Retina (tissue), 1 donor: ENCODE measurements at places on chromosomes 16 and 17.

DNA sequence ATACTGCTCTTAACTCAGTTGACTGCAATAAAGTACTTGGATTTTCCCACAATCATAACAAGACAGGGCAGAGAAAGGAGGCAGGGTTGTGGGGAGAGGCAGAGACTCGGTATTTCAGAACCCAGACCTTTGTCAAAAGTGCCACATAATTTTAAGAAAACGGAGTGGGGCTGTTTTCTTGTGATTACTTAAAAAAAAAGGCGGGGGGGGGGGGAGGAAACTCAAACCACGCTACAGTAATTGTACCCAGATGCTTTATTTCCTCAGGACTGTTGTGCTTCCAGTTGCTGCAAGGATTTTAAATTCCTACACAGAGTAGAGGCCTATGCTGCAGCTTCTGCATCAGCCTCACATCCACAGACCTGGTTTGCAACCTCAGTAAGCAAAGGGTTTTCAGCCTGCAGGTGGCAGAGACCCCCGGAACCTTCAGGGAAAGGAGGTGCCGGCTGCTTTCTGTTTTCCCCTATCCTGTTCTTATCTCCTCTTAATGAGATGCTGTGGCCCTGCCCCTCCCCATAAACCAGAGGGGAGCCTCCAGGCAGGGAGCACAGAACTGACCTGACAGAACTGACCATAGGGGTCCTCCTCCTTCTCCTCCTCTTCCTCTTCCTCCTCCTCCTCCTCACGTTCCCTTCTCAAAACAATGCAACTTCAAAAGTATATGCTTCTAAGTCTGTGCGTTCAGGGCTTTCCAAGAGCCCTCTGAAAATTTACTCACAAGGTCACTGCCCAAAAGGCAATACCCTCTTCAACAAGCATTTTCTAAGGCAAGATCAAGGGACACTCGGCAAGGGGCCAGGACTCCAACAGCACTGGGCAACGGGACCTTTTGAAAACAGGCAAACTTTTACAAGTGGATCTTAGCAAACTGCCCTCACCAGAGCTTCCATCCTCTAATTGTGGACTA lies 7.5 kb downstream of the AXIN2 start:
- DNase-seq = no peak

DNA sequence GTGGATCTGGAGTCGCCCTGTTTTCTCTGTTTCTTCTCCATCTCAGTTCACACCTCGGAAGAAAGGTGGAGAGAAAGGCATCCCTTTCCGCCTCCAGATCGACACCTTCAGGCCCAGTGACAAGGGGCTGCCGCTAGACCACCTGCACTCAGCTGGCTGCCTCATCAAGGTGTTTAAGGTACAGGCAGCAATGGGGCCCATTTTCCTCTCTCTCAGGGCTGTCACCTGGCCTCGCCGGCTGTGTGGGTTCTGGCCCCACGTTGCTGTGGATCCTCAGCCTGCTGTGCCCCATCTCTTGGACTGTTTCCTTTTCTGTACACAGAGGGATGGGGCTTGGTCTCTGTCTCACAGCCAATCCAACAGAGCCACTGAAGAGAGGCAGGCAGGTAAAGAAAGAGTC lies 17.4 kb upstream of the STAC2 start:
- no peak for DNase-seq

DNA sequence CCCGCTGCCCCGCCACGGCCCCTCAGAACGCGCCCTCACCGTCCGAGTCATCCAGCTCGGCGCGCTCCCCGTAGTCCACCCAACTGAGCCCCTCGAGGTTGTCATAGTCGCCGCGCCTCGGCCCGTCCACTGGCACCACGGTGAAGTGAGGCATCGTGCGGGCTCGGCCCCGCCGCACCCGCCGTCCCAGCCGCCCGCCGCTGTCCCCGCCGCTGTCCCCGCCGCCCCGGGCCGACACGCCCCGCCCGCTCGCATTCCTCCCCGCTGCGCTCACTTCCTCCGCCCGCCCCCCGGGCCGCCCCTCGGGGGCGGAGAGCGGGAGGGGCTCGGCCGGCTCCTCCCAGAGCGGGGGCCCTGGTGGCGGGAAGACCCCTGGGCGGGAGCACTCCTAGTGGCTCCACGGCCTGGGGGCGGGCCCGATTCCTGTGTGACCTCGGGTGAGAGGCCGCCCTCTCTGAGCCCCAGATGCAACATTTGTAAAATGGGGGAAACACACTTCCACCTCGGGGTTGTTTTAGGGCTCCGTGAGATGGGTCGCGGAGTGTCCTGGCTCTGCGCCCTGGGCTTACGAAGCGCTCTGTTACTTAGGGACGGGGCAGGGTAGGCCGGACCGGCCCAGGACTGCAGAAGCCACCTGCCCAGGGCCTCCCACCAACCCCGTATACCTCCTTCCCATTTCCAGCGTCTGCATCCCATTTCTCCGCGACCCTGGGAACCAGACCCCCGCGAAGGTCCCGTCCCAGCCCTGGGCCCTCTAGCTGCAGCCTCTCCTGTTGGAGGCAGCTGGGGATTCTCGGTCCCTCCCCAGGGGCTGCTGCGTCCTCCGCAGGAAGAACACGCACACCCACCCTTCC lies at the start of gene SLC12A4:
Gene SLC12A4, minus strand, starts transcription at position 238 of the 854 bp plus-strand sequence. Its CDS starts 84 bp downstream, at position 154.
- peak; percentile 65 for DNase-seq

- no peak for DNase-seq
Observed at GRCh38 chr17:17774009-17774881, 62.5 kb downstream of the SREBF1 start.

- DNase-seq = no peak
Observed at GRCh38 chr17:2379489-2380225, 21.2 kb downstream of the MNT start.

DNA sequence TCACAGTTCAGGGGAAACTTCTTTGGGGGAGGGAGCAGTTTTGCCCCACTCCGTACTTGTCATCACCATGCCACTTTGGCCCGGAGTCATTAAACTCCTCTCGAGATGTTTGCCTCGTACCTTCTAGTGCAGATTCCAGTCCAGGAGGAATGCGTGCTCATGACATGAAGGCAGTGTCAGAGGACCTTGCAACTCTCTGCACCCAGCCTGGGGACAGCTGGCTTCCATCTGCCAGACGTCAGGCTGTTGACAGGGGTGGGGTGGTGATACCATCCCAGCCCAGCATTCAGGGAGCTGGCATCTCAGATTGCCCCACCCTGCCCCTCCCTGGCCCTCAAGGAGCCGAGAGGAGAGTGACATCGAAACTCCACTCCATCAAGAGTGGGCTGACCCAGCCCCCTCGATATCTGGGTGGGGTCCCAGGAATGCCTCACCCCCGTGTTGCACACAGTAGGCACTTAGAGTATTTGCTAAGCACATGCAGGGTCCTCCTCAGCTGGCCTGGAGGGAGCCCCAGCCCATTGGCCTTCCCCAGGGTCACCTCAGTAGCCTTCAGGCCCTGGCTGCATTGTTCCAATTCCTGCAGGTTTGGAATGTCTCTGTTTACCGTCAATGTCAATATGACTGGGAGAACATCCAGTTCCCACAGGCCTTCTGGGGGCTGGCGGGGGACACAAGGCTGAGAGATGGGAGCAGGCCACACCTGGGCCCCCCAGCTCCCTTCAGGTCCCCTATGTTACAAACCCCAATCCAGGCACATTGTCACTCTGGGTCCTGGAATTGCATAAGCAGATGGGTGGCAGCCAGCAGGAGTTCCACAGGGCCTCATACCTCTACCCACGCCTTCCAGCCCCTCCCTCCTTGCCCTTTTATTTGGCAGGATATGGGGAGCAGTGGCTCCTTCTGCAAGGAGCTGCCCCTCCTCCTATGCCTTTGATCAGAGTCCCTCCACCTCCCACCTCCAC lies 21.3 kb upstream of the EMP2 start:
- no peak for DNase-seq

GRCh38 chr16:20899477-20900298 lies 470 bp downstream of the DCUN1D3 start:
- DNase-seq = no peak

DNA sequence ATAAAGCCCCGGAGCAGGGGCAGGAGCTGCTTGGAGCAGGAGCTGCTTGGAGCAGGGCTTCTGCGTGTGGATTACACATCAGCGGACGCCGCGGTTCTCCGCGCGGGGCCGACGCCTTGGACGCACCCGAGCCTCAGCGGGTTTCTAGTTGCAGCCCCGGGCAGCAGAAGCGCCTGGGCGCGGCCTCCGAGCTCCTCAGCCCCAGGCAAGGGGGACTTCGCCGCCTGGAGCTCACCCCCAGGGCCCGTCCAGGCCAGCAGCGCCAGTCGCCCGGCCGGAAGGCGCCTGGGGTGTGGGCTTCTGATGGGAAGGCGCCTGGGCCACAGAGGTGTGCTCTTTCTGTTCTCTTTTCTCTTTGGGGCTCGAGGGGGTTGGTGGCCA lies 6.3 kb downstream of the FOXF1 start:
- DNase-seq = peak; percentile 50

DNA sequence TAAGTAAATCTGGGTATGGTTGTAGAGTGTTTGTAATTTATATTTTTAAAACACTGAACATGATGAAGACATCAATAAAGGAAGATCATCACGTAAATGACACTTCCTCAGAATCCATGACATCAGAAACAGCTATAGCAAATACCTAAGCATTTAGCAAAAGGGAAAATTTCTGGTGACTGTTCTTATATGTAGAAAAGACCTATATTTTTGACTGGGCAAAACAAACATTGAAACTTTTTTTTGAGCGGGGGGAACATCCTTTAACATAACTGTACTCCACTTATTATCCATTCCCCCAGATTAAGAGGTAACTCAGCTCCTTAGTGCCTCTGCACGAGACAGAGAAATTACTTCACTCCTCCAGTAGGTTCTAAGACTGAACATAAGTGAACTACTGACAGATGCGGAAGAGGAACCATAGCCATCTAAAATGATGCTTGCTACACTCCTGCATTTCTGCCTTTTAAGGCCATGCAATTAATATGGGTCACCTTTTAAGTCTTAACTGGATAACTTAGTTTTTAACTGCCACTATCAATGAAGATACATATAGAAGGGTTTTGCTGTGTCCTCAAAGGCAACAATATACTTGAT lies 9.4 kb downstream of the CRYBA1 start:
- no peak for DNase-seq

DNA sequence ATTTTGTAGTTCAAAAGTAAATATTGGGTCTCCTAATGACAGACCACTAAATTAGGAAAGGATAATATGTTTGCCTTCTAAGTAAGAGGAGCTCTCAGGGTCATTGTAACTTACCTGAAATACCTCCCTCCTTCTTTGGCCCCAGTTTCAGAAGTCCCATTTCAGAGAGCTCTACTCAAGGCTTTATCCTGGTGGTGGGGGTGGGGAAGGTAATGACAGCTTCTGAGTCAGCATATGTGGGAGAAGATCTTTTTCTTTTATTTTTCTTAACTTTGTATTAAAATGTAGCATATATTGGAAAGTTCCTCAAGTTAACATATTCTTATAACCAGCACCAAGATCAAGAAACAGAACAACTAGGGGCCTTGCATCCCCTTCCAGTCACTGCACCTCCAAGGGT lies 16.9 kb upstream of the GINS3 start:
- no peak for DNase-seq

- DNase-seq = no peak
Observed at GRCh38 chr17:33090806-33091205, 99.2 kb downstream of the SPACA3 start.

DNA sequence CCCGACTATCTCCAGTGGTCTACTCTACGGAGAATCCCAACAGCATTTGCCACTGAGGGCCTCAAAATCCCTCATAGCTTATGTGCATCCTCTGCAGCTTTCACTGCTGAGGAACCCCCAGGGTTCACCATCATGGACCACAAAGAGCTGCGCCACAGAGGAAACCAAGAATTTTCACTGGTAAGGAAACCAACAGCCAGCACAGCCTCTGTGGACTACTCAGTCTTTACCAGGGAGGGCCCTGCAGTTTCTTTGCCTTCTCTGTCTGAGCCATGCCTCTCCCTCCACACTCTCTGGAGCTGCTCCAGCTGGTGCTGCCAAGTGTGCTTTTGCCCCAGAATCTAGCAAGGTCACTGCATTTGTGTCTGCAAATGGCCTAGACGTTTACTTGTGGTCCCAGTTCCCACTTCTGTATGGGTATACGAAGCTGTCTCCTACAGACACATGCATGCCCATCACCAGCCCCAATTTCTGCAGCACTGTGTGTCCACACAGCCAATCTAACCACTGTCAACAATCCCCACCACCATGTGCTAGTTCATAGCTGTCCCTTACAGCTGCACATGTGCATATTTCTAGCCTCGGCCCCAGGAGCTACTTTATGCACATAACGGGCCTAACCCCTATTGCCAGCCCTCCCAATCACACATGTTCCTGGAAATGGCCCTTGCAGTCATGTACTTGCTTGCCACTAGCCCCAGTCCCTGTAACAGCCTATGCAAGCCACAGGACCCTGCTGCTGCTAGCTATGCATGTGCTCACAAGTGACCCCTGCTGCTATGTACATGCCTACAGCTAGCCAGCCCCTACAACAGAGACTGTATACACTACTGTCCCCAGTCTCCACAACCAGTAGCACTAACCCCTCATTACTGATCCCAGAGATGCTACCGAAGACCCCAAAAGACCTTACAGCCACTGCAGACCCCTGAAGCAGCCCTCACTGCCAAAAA lies 1437.4 kb downstream of the CDH11 start:
- DNase-seq = no peak

DNA sequence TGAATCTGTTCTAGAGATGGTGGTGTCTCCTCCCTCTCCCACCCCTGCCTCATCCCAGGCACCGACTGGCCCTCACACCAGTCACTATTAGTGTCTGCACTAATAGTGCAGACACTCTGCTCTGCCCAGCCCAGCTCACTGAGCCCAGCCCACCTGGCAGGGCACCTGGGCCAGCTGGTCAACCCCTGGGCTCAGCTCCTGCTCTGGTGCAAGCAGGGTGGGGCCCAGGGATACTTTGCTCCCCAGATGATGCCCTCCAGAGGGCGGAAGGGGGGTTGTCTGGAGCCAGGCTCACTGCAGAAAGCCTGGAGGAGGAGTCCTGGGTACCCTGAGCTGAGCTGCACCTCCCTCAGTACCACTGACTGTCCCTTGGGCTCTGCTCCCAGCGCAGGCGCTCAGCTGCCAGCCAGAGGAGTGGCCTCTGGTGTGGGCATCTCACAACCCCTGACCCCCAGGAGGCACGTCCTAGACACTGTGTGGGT lies 14.5 kb downstream of the RAB11FIP4 start:
- no peak for DNase-seq

DNA sequence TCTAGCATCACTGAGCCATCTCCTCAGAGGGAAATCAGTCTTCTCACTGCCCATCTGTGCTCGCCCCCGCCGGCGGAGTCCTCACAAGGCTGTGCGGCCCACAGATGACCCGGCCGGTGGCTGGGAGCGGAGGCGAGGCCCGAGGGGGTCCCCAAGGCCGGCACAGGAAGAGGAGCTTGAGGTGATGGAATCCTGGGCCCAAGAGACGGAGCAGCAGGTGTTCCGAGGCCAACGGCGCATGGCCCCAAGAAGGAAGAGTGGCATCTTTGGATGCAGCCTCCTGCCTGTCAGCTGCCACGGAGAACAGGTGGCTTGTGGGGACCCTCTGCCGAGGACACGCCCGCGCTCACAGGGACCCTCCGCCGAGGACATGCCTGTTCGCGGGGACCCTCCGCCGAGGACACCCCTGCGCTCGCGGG lies 72.7 kb upstream of the GNG13 start:
- DNase-seq = no peak

GRCh38 chr16:1526608-1527555 lies 6.6 kb upstream of the TMEM204 start:
- no peak for DNase-seq

GRCh38 chr17:44541884-44542581 lies 15.3 kb upstream of the FZD2 start:
- DNase-seq = peak; percentile 78
